NCI-H1417 treated with DMSO at 0.1 percent for 48 hours (cell line): ENCODE measurements at places on chromosomes 7 and 10.

DNA sequence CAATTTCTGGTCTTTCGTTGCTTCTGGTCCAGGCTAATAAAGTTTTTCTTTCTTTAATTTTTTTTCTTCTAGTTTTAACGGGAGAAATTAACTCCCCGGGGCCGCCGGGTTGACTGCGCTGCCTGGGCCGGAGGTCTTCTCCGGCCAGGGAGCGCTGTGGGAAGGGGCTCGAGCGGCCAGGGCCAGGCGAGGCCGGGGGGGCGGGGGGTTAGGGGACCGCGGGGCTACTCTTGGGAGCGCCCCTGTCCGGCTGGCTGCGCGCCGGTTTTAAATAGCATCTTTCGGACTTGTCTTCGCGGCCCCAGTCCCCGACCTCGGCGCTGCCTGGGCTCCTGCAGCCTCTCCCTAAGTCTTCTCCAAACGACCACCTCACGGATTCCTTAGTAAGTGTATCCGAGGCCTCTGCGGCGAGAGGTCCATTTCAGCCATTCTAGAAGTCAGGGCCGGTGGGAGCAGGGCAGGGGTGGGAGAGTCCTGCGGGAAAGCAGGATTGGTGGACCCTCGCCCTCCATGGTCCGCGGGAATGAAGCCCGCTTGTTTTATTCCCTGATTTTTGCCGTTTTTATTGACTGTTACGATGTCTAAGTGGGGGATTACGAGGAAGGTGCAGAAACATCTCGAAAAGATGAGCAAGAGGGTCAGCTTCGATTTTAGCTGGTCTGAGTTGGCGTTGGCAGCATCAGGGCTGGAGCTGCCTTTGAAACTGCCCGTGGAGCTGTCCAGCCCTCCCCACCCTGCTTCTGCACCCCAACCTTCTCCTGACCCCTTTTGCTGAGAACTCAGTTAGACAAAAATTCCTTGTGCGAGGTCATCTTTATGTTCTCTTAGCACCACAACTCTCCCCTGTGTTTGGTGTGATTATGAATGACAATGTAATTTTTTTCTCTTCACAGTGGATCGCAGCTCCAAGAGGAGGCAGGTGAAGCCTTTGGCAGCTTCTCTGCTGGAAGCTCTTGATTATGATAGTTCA lies 555 bp downstream of the PHF14 start:
- DNase-seq: no peak

DNA sequence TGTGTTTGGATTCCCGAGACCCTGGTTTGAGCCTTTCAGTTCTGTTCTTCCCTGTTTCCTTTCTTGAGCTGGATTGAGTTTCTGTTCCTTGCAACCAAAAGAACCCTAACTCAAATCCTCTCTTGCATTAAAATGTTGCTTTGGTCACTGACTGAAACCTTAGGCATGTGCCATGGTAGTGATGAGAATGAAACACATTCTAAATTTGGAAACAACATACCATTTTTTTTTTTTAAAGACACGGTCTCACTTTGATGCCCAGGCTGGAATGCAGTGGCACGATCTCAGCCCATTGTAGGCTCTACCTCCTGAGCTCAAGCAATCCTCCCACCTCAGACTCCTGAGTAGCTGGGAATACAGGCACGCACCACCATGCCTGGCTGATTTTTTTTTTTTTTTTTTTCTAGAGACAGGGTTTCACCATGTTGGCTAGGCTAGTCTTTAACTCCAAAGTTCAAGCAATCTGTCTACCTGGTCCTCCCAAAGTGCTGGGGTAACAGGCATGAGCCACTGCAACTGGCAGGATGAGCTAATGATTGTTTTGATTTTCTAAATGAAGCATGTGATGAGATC lies 8.4 kb downstream of the THAP5 start:
- DNase-seq: no peak

DNA sequence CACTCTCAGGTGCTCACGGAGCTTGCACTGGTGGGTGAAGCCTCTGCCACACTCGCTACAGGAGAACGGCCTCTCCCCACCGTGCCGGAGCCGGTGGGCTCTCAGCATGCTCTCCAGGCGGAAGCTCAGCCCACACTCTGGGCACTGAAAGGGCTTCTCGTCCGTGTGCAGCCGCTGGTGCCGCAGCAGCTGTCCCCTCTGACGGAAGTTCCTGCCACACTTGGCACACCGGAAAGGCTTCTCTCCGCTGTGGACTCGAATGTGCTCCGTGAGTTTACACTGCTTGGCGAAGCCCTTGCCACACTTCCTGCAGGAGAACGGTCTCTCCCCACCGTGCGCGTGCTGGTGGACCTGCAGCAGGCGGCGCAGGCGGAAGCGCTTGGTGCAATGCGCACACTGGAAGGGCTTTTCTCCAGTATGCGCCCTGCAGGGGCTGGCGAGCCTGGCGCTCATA lies 19.3 kb downstream of the ZNF786 start:
- DNase-seq: no peak

GRCh38 chr7:137829337-137829992 lies 17.3 kb downstream of the DGKI start:
- no peak for DNase-seq

- DNase-seq: no peak
Observed at GRCh38 chr10:4069491-4069890, 284.5 kb upstream of the KLF6 start.

DNA sequence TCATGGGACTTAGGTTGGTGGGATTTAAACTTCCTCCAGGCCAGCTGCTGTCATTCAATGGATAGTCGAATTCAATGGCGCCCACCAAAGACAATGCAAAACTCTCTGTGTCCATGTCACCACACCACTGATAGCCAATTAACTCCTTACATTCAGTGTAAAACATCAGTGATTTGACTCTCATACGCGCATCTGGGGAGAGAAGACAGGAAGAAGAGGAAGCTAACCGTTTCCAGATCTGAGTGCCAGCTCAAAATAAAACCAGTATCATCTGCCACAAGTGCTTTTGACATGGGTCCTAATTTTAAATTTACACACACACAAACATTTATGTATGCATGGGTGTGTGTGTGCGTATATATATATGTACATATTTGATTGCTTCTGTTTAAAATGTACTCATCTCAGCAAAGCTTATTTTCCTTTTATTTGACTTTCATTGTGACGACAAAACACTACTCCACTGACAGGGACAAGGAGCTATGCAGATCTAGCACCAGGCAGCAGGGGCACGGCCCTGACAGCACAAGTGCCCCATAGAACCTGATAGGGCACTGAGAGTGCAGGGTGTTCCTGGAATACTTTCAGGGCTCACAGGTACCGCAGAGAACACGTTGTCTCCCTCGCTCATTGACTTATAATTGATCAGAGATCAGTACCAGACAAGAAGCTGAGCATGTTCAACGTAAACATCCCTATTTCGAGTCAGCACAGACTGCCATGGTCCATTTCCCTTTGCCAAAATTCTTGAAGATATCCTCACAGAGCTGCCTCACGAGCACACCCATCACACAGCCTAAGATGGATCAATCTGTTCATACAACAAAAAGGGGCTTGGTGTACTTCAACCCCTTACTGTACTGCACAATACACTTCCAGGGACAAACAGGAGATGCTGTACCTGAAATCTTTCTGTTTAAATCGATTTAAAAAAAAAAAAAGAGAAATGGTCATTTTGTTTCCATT lies 176.1 kb downstream of the COBL start:
- no peak for DNase-seq

DNA sequence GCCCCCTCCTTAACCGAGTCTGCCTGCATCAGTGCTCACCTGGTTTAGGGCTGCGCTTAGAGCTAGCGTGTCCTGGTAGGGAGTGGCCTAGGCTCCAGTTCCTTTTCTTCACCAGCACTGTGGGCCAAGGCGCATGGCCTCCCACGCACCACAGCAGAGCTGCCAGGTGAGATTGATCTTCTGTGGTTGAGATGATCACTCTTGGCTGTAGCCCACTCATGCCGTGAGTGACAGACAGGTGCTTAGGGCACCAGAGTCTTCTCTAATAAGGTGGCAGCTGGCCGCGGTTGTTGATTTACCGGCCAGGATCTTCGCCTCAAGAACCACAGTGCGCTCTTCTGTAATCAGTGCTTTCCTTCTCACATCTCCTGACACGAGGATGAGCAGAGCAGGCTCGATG lies 157.2 kb upstream of the INSYN2A start:
- DNase-seq: no peak

GRCh38 chr10:20118119-20118518 lies 301.9 kb downstream of the PLXDC2 start:
- DNase-seq: no peak

- DNase-seq: no peak
Observed at GRCh38 chr7:84238596-84238995, 44.0 kb upstream of the SEMA3A start.
